Dermis blood vessel endothelial cell (primary cell): ENCODE measurements at places on chromosomes 12 and 14.

- DNase-seq: peak; percentile 39
These were observed 51.3 kb upstream of the PTCSC3 start for GRCh38 chr14:36227802-36228201.

- no peak for DNase-seq
These were observed 7.7 kb upstream of the DCP1B start for GRCh38 chr12:2011643-2012607.

DNA sequence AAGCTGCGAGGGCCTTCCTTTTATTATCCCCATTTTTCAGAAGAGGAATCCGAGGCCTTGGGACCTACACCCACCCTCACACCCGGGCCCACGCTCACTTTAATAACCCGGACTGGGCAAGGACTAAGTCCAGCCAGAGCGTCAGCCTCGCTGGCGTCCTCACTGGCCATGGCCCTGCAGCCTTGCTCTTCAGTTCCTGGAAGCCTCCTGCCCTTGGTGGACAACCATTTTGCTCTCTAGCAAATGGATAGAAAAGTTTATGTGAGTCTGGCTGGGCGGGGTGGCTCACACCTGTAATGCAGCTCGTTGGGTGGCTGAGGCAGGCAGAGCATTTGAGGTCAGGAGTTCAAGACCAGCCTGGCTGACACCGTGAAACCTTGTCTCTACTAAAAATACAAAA is 9.8 kb downstream of the RTL1 start:
- DNase-seq: no peak

DNA sequence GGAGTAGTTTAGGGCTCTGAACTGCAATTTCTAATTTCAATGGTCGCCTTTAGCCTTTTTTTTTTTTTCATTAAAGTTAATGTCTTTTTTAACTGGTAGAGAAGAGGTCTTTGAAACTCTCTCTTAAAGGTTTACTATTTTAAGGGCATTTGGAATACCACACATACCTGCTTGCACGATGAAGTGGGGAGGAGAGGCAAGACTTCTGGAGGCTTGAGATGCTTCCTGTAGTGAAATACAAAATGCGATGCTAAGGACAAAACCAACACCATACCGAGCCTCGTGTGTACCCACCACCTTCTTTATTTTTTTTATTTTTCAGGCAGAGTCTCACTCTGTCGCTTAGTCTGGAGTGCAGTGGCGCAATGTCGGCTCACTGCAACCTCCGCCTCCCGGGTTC is 57.4 kb downstream of the GLT1D1 start:
- DNase-seq: no peak

DNA sequence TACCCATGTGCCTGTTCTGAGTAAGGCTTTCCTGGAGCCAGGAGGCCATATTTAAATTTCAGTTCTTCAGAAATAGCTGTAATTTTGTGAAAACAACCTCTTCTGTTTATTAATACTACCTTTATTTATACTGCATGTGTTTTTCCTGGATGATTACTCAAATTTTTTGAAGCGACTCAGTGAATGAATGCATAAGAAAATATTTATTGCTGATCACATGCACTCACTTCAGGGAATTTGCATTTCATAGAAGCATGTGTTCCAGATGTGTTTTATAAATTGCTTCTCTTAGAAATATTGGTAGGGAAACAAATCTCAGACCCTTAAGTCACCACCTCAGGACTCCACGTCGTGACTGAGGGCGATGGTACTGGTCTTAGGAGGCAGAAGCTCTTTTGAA is 21.8 kb upstream of the DCN start:
- no peak for DNase-seq

- no peak for DNase-seq
These were observed 103.8 kb downstream of the TBX5 start for GRCh38 chr12:114302117-114302516.

DNA sequence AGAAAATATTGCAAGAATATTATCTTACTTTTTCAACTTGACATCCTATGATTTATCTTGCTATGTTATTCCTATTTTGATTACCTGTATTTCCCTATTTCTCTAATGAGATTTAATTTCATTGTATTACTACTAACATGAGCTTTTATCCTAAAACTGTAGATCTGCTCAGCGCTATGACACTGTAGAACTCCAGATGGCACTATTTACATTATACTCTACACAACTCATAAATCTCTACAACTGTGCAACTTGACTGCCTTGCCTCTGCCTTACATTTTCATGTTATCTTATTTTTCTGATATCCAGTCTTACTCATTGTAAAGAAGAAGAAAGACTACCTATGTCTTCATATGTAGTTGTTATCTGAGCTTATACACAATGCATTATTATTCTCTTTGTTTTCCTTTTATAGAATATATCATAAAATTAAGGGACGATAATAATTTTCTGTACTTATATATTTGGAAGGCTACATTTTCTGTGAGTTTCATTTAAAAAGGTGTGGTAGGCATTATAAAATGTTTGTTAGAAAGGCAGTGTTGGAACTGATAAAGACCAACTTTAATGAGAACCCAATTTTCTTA is 24.1 kb downstream of the NUP37 start:
- peak; percentile 60 for DNase-seq

DNA sequence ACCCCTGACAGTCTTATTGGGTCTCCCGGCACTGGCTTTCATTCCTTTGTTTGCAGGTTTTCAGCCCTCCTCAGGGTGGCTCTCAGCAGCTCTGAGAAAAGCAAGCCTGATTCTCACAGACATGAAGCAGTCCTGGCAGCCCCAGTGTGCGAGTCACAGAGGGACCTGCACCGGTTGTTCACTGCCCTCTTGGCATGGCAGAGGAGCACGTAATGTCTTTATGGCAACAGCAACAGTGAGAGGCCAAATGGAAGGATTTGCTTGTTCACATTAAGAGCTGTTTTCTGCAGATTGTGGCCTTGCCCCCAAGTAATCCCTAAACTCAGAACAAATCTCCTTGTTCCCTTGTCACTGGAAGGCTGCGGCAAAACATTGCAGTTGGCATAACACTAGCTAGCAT is 3.4 kb downstream of the KCNA5 start:
- DNase-seq: no peak

DNA sequence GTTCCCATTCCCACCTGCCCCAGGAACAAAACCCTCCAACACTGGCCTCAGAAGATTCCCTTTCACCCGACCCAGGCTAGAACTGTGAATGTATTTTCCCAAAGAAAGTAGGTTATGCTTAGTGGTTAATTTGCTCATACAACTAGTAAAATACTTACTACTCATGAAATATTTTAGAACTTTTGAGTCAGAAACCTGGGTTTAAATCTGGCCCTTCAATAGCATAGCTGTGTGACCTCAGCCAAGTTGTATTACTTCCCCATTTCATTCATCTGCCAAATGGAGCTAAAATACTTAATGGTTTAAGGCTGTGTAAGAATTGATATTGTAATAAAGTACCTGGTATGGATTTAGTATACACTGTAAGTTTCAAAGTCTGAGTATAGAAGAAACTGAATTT is 69.1 kb upstream of the DNM1L start:
- no peak for DNase-seq

GRCh38 chr12:76142305-76142704 is 57.8 kb upstream of the NAP1L1 start:
- DNase-seq: no peak

- no peak for DNase-seq
These were observed 15.3 kb downstream of the CLIP1 start for GRCh38 chr12:122407208-122407607.

DNA sequence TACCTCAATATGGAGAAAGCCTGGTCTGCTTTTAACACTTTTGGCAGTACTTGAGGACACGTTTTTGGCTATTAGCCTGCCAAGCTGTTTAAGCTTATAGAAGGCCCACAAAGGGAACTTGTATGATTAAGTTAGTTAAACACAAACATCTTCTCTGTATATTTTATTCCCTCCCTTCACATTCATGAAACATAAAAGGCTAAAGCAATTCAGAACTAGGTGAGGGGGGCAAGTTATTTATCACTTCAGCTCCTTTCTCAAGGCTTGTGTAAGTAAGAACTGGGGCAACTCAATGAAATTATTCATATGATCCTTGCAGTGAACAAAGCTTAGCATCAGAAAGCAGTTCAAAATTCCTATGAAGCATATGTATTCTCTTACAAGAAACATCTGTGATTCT is 7.5 kb downstream of the PRICKLE1 start:
- DNase-seq: no peak
